A549 treated with Hydrocortisone at 1 μM for 4 hours (cell line): ENCODE measurements at places on chromosomes 6 and 20. TPM values are rescaled to one million over a fixed set of nuclear protein-coding genes. Genes with fewer than 3 reads are reported as not detected.

BTN3A1 gene
- 2.0 to 3.2 TPM (median 2.5 TPM) in 5 replicates for total RNA-seq

NRN1 gene
- total RNA-seq = 0.38 to 1.0 TPM (median 0.60 TPM) in 5 replicates

GHRH gene
- total RNA-seq = not detected in 5 replicates

JPH2 gene
- 4.8 to 7.7 TPM (median 6.0 TPM) in 5 replicates for total RNA-seq

SSR1 gene
- 65.3 to 92.2 TPM (median 69.6 TPM) in 5 replicates for total RNA-seq

KIF25 gene
- 0.03 to 0.14 TPM (median 0.09 TPM) in 4 of 5 replicates, not detected in the other for total RNA-seq

BCL2L1 gene
- total RNA-seq = 276 to 351 TPM (median 289 TPM) in 5 replicates

RHAG gene
- not detected in 5 replicates for total RNA-seq
